Activated naive CD4-positive, alpha-beta T cell (primary cell): ENCODE measurements at places on chromosomes 6 and 20.

GRCh38 chr6:162644153-162644552 lies 83.4 kb downstream of the PRKN start:
- no peak for DNase-seq

- no peak for DNase-seq
These were observed 197.2 kb downstream of the TFAP2C start for GRCh38 chr20:56826306-56826704.

DNA sequence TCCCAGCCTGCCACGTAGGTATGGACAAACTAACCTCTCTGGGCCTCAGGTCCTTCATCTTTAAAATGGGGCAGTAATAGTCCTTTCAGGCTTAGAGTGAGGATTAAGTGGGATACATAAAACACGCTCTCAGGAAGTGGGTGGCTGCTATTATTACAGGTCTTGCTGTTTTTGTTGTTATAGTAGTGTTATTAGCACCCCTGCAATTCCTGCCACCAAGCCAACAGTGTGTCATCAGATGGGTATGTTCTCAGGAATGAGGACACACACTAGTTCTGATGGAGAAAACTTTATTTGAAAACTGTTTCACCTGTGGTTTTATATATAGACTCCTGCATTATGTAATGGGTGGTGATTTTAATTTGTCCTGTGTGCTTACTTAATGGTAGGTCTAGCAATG lies 131.7 kb downstream of the LRRC1 start:
- no peak for DNase-seq

GRCh38 chr20:36336954-36337704 lies 31.0 kb downstream of the DLGAP4 start:
- no peak for DNase-seq

DNA sequence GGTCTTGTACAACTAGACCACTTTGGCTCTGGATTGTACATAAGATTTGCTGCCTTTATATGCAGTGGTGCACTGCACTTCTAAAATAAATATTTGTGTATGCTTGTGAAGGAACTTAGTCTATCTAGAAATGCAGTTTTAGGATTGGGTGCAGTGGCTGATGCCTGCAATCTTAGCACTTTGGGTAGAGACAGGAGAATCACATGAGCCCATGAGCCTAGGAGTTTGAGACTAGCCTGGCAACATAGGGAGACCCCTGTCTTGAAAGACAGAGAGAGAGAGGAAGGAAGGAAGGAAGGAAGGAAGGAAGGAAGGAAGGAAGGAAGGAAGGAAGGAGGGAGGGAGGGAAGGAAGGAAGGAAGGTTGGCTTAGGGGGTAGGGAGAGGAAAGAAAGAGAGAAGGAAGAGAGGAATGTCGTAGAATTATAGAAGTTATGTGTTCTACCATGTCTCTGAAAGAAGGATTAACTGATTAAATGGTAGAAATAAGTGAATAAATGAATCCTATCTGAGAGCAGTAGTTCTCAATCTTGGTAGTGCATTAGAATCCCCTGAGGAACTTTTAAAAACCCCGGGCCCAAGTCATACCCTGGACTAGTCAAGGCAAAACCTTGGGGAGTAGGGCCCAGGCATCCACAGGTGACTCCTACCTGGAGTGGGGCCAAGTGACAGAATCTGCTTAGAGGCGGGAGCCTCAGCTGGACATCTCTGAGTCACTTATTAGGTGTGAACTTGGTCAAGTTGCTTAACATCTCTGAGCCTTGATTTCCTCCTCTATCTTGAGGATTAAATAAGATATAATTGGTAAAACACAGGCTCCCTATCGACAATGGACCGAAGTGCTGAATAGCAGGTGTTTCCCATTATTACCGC lies 130.3 kb downstream of the ZNF217 start:
- no peak for DNase-seq

- no peak for DNase-seq
These were observed 7.5 kb downstream of the TRIM39 start for GRCh38 chr6:30334075-30334783.

- DNase-seq = no peak
These were observed 3.1 kb downstream of the PPP1R18 start for GRCh38 chr6:30683183-30683979.
